ENCODE measurements at places on chromosomes 2 and 18. TPM values are rescaled to one million over a fixed set of nuclear protein-coding genes. Genes with fewer than 3 reads are reported as not detected.

ELOA2 gene
- not detected for total RNA-seq

RTKN gene
- 6.0 TPM for total RNA-seq

MC5R gene
- total RNA-seq: not detected

MYL1 gene
- 3,329 TPM for total RNA-seq

KCNG2 gene
- 0.27 TPM for total RNA-seq

RESP18 gene
- total RNA-seq: not detected

ERFE gene
- total RNA-seq: 6.3 TPM

OSBPL6 gene
- 52.6 TPM for total RNA-seq

PRSS56 gene
- 5.0 TPM for total RNA-seq

DNA sequence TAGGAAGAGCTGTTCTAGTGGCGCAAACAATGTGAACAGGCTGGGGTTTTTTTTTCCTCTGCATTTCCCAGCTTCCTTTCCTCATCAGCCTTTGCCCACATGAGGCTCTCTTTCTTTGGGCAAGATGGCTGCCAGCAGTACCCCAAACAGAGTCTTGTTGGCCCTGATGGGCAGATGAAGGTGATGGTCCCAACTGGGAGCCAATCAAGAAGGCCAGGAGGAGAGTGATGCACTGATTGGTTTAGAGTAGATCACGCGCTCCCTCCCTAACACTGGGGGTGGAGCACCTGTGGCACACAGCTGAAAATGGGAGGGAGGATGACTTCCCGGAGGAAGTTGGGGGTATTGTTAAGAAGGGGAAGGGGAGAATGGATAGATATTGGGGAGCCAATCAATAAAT, 96.3 kb upstream of the FZD7 start:
- DNase-seq: no peak
- no peaks in the 10 kb centered on the region for H3K27me3 ChIP-seq
- H3K36me3 ChIP-seq: no peaks in the 10 kb centered on the region
- H3K4me3 ChIP-seq: no peak overlapping the region

DNA sequence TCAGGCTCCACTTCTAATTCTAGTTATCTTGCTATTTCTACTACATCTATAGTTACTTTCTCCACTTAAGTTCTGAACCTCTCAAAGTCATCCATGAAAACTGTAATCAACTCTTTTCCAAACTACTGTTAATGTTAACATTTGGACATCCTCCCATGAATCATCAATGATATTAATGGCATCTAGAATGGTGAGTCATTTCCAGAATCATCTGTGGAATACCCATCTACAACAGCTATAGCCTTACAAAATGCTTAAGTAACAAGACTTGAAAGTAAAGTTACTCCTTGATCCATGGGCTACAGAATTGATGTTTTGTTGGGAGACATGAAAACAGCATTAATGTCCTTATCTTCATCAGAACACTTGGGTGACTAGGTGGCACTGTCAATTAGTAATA, 35.4 kb downstream of the BARD1 start:
- H3K27me3 ChIP-seq: no peaks in the 10 kb centered on the region
- H3K4me1 ChIP-seq: no peaks in the 10 kb centered on the region
- no peak for DNase-seq
- H3K36me3 ChIP-seq: no peaks in the 10 kb centered on the region
- H3K27ac ChIP-seq: no peak overlapping the region

- no peak overlapping the region for H3K27ac ChIP-seq
- peak overlapping the region; percentile 28 for H3K4me3 ChIP-seq
- peak; percentile 42 for DNase-seq
- peaks cover 27% of the 10 kb centered on the region for H3K27me3 ChIP-seq
- H3K36me3 ChIP-seq: no peaks in the 10 kb centered on the region
Observed at GRCh38 chr2:73291093-73291460, 2.3 kb downstream of the EGR4 start.

- H3K27me3 ChIP-seq: no peaks in the 10 kb centered on the region
Observed at GRCh38 chr2:86542814-86543213, 20.4 kb downstream of the CHMP3 start.

- H3K27ac ChIP-seq: no peak overlapping the region
- no peak overlapping the region for H3K4me3 ChIP-seq
- no peaks in the 10 kb centered on the region for H3K36me3 ChIP-seq
- no peaks in the 10 kb centered on the region for H3K4me1 ChIP-seq
Observed at GRCh38 chr18:63439334-63439733, 17.1 kb upstream of the VPS4B start.

DNA sequence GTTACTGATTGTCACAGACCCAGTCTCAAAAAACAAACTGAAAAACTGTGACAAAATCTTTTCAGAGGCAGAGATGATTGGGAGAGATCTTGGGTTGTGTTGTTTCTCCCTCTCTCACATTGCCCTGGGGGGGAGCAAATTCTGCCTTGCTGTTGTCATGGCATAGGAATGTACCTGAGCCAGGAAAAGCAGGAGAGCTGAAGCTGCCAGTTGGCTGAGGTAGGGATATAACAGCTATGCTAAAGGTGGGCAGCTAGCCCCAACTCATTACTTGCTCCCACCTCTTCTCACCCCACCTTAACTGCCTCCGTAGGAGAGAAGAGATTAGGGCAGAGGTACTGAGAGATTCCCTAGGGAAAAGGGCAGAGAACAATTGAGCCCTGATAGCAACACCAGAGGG, 299.3 kb downstream of the OSR1 start:
- H3K4me3 ChIP-seq: no peak overlapping the region
- no peaks in the 10 kb centered on the region for H3K4me1 ChIP-seq
- no peaks in the 10 kb centered on the region for H3K27me3 ChIP-seq
- no peak overlapping the region for H3K27ac ChIP-seq
- no peaks in the 10 kb centered on the region for H3K36me3 ChIP-seq
- no peak for DNase-seq

GRCh38 chr2:24337890-24338289, 22.4 kb downstream of the ITSN2 start:
- H3K4me3 ChIP-seq: no peak overlapping the region
- no peaks in the 10 kb centered on the region for H3K36me3 ChIP-seq
- no peak for DNase-seq
- peaks cover 28% of the 10 kb centered on the region for H3K4me1 ChIP-seq

- H3K27me3 ChIP-seq: no peaks in the 10 kb centered on the region
- H3K36me3 ChIP-seq: no peaks in the 10 kb centered on the region
- H3K27ac ChIP-seq: no peak overlapping the region
- H3K4me1 ChIP-seq: no peaks in the 10 kb centered on the region
Observed at GRCh38 chr2:79994965-79995364, 309.6 kb downstream of the LRRTM1 start.

DNA sequence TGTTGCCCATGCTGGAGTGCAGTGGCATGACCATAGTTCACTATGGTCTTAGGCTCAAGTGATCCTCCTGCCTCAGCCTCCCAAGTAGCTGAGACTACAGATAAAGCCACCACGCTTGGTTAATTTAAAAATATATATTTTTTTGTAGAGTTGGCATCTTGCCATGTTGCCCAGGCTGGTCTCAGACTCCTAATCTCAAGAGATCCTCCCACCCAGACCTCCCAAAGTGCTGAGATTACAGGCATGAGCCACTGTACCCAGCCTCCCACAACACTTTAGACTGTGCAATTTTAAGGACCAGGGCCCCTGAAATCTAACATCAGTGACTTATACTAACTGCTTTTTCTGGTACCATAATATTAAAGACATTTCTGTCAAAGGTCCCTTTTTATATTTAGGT, 5.2 kb downstream of the TXNDC2 start:
- no peaks in the 10 kb centered on the region for H3K36me3 ChIP-seq
- no peak overlapping the region for H3K27ac ChIP-seq
- no peaks in the 10 kb centered on the region for H3K4me1 ChIP-seq
- H3K4me3 ChIP-seq: no peak overlapping the region
- H3K27me3 ChIP-seq: no peaks in the 10 kb centered on the region

DNA sequence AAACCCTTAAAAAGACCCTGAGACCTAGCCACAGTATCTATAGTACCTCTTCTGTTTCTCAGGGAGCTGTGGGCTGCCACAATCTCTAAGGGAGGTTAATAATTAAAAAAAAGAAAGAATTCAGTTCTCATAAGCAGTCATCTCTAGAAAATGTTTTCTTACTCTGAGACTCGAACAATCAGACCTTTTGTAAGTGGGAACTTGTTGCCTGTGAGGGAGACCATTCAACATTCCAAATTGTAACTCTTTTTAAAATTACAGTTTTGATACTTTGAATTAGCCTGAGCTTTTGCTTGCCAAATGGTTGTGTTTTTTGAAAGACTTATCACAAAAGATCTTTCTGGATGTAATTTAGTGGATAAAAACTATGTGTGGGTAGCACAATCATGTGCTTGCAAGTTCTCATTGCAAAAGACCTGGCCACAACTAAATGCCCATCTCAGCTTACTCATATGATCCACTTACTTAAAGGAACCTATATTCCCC, 33.3 kb downstream of the IL1R2 start:
- no peak overlapping the region for H3K27ac ChIP-seq
- H3K36me3 ChIP-seq: no peaks in the 10 kb centered on the region
- DNase-seq: no peak
- peaks cover 24% of the 10 kb centered on the region for H3K4me1 ChIP-seq

- no peak overlapping the region for H3K27ac ChIP-seq
- no peaks in the 10 kb centered on the region for H3K27me3 ChIP-seq
- H3K4me3 ChIP-seq: no peak overlapping the region
- peak; percentile 76 for DNase-seq
Observed at GRCh38 chr2:9753276-9753600, 90.0 kb upstream of the TAF1B start.

DNA sequence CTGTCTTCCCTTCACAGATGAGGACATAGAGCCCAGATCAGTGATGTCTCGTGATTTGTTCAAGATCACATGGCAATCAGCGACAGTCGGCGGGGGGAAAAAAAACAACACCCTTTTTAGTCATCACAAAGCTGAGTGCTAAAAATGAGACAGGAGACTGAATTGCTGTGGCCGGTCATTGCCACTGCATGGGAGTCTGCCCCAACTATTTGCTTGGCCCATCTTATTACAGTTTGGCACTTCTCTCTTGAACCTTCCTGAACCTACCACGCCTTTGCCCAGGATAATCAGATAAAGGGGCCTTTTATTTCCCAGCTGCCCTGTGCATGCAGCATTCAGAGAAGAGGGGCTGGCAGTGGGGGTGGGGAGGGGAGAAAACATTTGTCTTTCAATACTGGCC, 42.7 kb downstream of the SETBP1 start:
- no peak overlapping the region for H3K27ac ChIP-seq
- no peak overlapping the region for H3K4me3 ChIP-seq

GRCh38 chr2:106292627-106293026, 98.5 kb upstream of the UXS1 start:
- H3K4me1 ChIP-seq: no peaks in the 10 kb centered on the region
- no peak for DNase-seq
- peaks cover 1% of the 10 kb centered on the region for H3K27me3 ChIP-seq
- no peak overlapping the region for H3K27ac ChIP-seq
- no peaks in the 10 kb centered on the region for H3K36me3 ChIP-seq

- no peaks in the 10 kb centered on the region for H3K4me1 ChIP-seq
- H3K36me3 ChIP-seq: no peaks in the 10 kb centered on the region
- no peak overlapping the region for H3K27ac ChIP-seq
Observed at GRCh38 chr18:77457681-77458080, 208.0 kb downstream of the GALR1 start.
